Tibial nerve (tissue), 4 donors: ENCODE measurements at places on chromosomes 2 and 18. TPM values are rescaled to one million over a fixed set of nuclear protein-coding genes. Genes with fewer than 3 reads are reported as not detected.

- DNase-seq = no peak
Observed at GRCh38 chr18:57043241-57043640, 103.6 kb upstream of the BOD1L2 start.

DNA sequence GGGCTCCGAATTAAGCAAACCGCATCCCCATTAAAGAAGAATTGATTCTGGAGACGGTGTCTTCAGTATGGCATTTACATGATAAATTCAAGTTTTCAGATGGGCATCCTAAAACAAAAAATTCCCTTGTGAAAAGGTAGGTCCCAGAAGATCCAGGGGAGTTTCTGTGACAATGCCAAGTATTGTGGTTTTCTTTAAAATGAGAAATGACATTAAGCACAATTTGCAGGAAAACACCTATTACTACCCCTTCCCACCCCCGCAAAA, 689 bp upstream of the YWHAQ start:
- DNase-seq = no peak

- no peak for DNase-seq
Observed at GRCh38 chr2:167336213-167336612, 447.9 kb downstream of the XIRP2 start.

The ASB18 gene
- not detected for total RNA-seq

DNA sequence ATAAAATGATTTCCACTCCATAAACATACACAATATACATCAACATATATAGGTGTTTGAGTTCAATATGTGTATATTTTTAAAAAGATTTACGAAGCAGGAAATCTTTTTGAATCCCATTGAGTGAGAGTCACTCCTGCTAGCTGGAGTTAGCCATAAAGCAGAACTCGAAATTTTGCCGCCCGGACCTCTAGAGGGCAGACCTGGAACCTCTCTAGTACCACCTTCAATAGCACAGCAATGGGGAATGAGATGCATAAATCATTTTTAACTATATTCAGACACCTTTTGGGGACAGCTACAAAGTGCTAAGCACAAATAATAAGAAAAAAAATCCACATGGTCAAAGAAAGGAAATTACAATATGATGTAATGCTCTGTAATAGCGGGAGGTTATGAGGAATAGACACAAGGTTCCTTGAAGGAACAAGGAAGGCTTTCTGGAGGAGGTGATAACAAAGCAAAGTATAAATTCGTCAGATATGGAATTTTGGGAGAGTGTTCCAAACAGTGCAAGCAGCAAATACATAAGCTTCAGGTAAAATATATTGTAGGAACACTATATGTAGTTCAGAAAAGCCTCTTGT, 533.4 kb downstream of the ERBB4 start:
- no peak for DNase-seq

The HOXD12 gene
- not detected for total RNA-seq

DNA sequence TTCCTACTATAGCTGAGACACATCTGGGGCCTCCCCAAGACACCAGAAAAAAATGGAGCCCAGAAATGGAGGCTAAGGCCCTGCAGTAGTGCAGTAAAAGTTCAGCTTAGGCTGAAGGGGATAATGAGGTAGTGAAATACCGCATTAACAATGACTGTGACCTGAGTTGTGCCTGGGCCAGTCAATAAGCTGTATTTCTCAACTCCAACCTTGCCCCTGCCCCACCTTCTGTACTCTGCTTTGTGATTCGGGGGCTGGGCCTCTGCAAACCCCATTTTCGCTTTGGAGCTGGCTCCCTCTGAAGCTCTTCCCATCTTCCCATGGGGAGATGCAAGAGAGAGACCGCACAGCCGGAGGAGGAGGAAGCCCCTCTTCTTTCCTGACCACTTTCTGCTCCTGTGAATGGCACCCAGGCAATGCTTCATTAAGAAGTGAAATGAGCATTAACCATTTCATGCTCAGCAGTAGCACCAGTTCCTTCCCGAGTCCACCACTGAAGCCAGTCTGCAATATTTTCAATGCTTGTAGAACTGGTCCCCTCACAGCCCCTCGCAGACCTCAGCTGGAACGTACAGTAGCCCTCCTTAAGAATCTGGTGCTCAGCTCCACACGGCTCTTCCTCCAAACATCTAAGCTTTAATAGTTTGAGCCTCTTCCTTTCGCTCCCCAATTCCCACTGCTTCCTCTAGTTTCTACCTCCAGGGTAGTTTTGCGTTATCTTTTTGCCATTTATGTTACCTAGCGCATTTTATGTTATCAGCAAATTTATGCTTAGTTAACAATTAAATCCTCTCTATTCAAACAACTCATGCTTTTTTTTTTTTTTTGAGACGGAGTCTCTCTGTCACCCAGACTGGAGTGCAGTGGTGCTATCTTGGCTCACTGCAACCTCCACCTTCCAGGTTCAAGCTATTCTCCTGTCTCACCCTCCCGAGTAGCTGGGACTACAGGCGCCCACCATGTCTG, 32.6 kb upstream of the SCYGR1 start:
- DNase-seq = no peak

The COX5B gene
- total RNA-seq = 248 TPM

DNA sequence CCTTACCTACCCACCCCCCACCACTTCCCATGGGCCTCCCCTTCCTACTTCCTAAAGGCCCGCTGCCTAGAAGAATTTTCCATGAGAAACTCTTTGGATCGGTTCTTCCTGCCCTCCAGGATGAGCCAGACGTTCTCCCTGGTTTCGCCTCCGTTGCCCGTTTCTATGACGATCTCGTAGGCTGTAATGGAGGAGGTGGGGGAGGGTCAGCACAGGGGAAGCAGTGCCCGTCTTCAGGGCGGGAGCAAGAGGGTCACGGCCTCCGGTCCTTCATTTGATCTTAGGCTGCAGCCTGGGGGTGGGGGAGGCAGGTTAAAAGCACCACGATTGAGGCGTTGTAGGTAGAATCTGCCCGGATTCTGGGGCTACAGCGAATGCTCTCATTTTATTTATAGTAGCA, 172.0 kb downstream of the LOXHD1 start:
- DNase-seq = no peak

GRCh38 chr18:21115519-21116411, 4.2 kb upstream of the ROCK1 start:
- no peak for DNase-seq

GRCh38 chr2:153953761-153954160, 82.0 kb downstream of the GALNT13 start:
- no peak for DNase-seq

The SIX3 gene
- not detected for total RNA-seq

DNA sequence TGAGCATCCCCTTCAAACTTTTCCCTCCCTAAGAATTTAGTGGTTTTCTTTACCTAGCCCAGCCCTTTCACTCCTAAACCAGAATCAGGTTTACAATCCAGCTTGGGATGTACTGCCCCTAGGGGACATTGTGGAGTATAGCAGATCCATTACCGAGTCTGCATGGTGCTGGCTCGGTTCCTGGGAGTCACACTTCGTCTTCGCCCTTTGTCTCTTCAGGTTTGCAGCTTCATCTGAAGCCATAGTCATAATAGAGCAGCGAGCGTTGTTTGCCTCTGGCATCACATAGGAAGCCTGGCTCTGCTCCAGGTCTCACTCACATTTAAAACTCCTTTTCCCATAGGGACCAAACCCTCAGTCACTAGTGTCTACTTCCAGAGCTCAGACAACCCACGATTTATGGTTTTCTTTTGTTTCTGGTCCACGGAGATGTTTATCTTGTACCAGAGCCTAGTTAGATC, 16.8 kb upstream of the LYPD6 start:
- no peak for DNase-seq

The AQP12B gene
- total RNA-seq = not detected

The NDC80 gene
- 1.2 TPM for total RNA-seq

The CSRNP3 gene
- total RNA-seq = 2.1 TPM

The TXNDC2 gene
- total RNA-seq = not detected

The UGT1A6 gene
- not detected for total RNA-seq

DNA sequence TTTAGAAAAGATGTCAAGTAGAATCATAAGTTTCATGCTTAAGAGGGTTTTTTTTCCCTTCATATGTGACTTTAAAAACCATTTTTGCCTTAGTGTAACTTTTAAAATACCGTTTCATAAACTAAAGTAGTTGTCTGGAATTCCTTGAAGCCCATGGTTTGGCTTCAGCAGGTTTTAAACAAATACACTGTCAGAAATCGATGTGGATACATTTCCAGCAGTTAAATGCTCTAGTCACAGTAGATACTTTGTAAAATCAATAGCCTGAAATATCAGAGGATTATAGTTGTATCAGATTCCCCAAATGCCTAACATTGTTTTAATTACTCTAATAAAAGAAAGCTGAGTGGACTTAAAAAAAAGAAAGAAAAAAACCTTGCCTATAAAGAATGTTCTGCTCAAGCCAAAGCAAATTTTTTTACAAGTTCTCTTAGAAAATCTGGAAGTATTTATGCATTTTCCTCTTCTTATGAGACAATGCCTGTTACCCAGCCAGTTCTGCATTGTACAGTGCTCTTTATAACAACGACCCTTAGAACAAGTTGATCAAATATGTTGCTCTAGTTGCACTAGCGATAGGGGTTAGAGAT, 260.5 kb downstream of the LTBP1 start:
- no peak for DNase-seq

The COBLL1 gene
- total RNA-seq = 140 TPM

GRCh38 chr2:55864351-55865084, 59.1 kb downstream of the EFEMP1 start:
- no peak for DNase-seq

GRCh38 chr2:239095460-239096081, 247.7 kb downstream of the TWIST2 start:
- no peak for DNase-seq

DNA sequence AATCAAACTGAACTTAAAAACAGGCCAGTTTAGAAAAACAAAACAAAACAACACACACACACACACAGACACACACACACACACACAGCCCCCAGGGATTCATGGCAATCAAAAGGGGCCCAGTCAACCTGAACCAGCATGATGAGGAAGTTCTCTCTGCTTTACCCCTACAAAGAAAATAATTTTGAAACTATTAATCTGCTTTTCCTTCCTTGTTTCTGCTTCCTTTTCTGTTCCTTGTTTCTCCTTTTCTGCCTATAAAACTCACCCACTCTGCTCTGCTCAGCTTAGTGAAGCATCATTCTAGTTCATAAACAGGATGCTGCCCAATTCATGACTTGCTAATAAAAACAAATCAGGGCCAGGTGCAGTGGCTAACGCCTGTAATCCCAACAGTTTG, 203.1 kb downstream of the RAB3GAP1 start:
- DNase-seq = no peak

DNA sequence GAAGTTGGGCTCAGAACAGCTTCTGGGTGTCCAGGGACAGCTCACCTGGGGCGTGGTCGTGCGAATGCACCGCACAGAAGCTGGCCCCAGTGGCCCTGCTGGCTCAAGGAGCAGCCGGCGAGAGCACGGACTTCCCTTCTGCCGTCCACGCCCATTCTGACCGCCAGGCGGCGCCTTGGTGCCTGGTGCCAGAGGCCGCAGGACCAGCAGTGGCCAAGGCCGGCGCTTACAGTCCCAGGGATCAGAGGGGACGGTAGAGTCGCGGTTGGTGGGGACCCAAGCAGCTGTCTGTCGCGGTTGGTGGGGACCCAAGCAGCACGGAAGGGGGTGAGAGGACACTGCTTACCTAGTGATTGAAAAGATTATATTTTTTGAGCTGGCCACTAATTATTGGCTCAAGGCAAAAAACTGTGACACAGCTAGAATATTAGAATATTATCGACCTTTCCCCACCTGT, 25.7 kb downstream of the NPPC start:
- DNase-seq = peak; percentile 58

DNA sequence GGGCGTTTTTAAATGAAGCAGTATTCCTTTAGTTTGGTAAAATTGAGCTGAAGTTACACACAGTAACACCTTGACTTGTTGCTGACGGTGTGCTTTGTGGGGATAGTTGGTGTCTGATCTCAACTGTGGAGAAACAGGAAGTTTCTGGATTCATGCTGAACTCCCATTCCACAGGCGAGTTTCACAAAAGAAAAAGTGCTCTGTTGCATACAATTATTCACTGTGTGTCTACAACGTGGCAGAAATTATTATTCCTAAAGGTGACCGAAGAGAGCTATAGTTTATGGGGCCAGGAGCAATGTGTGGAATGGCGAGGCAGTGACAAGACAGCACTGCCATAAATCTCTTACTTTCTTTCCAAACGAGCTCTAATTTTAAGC, 463 bp upstream of the CABYR start:
- no peak for DNase-seq

GRCh38 chr2:42256505-42256904, 87.4 kb downstream of the EML4 start:
- DNase-seq = no peak

DNA sequence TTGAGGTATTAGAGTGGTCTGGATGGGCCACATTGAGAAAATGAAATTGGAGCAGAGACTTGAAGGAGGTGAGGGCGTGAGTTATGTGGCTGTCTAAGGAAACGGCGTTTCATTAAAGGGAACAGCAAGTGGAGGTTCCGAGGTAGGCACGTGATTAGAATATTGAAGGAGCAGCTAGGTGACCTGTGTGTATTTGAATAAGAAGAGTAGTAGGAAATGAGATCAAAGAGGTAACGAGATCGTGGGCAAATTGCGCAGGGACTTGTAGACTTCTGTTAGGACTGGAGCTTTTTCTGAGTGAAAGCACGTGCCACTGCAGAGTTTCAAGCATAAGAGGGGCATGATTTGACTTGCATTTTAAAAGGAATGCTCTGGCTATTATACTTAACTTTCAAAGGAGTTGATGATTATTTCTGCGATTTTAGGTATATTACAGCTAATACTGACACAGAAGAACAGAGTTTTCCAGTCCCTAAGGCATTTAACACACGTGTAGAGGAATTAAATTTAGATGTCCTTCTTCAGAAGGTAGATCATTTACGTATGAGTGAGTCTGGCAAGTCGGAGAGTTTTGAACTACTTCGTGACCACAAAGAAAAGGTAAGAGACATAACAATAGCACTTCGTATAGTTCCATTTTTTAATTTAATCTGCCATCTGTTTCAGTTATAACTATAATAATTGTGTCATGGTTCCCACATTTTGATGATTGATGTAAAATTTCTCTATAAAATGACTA, 48.7 kb downstream of the RMDN2 start:
- DNase-seq = no peak

DNA sequence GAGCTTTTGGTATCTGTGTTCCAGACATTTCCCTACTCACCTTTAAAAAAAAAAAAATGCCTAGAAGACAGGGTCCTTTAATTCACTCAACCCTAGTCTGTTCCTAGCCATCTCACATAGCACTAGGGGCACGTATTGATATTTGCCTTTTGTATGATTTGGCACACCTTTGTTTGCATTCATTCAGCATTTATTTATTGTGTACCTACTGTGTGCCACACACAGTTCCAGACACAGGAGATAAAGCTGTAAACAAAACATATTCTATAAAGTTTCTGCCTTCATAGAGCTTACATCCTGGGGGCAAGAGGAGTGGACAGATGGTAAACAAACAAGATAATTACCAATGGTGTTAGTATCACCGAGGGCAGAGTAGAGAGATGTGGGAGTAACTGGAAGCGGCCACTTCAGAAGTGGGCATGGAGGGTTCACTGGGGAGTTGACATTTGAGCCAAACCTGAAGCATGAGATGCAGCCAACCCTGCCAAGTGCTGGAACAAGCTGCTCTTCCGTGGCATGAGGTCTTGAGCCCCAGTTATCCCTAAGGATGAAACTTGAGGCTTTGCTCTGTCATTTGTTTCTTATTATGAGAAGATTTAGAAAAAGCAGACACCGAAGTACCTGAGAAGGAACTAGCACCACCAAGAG, 18.2 kb downstream of the MAPRE2 start:
- DNase-seq = no peak
